Activated CD4-positive, alpha-beta T cell treated with anti-CD3 and anti-CD28 coated beads, Interleukin-2, amount 50 U/mL, for 4 hours (primary cell): ENCODE measurements at places on chromosomes 2 and 18.

DNA sequence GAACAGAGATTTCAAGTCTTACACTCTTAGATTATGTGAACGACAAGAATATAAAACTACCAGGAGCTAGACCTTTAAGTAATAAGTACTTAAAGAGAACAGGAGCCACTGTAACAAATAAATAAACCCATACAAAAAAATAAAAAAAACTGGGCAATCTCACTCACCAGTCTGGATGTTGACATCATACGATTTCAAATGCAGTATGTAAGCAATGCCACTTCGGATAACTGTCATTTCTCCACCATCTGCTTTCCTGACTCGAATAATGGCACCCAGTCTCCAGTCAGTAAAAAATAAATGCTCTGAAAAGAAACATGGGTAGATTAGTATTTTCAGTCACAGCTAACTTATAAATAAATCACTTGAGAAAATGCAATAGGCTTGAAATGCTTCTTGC, 115.1 kb downstream of the LRP2 start:
- no peak for DNase-seq

DNA sequence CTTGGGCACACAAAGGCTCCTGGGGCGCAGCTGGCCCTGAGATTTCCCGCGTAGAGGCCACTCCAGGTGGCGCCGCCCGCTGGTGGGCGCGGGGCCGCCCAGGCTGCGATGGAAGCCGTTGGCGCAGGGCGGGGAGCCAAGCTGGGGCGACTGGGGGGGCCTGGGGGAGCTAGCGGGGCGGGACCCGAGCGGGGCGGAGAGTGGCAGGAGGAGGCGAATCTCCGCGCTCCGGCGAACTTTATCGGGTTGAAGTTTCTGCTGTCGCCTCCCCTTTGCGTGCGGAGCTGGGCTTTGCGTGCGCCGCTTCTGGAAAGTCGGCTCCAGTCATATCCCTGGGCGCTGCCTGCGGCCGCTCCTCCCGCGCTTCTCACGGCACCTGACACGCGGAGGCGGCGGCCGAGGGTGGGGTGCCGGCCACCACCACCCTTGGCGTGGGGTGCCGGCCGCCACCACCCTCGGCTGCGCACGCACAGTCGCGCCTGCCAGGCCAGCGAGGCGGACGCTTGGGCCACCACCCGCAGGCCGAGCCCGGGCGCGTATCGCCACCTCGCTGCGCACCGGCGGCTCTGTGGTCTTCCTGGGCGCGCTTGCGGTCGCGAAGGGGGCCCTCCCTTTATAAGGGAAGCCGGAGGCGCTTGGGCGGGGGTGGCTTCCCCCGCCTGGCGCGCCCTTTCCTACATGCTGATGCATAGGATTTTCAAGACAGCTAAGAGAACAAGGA, 919 bp upstream of the CYP1B1 start:
- peak; percentile 6 for DNase-seq

GRCh38 chr2:127575185-127575765, 39.8 kb downstream of the MYO7B start:
- DNase-seq, result no peak

DNA sequence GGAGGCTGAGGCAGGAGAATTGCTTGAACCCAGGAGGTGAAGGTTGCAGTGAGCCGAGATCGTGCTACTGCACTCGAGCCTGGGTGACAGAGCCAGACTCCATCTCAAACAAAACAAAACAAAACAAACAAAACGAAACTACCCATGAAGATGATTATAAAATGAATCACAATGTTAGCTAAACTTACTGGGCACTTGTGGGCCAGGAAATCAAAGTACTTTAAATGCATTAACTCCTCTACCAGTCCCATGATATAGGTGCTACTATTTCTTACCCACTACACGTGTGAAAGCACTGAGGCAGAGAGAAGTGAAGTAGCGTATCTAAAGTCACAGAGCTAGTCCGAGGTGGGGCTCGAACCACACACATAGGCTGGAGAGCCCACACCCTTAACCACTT, 53.6 kb downstream of the POLE4 start:
- DNase-seq, result no peak

DNA sequence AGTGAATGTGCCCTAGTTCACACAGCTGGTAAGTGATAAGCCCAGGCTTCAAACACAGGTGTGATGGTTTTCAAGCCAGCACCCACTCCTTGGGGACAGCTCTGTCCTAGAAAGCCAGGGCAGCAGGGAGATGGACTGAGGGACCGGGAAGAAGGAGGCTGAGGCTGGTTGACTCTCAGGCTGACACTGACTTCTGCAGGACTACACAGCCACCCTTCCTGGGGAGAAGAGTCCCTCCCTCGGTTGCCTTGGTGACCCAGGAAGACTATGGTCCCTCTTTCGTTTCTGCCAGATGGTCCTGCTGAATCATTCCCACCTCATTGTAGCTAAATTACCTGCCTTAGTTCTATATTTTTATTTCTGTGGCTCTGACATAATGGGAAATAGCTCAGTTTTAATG, 11.3 kb upstream of the FSHR start:
- DNase-seq, result no peak

DNA sequence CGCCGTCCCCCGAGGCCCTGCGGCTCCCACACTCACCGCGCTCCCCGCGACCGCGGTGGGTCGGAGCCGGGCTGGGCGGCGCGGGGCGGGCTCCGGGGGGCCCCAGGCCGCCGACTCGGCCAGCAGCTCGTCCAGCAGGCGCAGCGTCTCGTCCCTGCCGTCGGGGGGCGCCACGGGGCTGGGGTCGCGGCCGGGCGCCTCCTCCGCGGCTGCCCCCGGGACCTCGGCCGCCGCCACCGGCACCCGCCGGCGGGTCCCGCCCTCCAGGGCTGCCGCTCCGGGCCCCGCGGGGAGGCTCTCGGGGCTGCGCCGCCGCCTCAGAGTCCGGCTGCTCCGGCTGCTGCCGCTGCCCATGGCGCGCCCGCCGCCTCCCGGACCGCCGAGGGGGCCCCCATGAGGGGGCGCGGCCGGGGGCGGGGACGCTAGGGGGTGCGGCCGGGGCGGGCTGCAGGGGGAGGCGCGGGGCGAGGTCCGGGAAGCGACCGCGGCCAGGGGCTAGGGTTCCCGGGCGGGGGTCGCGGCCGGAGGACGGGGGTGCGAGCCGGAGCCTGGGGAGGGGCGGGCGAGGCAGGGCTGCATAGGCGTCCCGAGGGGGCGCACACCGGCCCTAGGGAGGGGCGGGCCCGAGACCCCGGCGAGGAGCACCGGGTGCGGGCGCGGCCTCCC, at the start of gene CYS1:
Gene CYS1 (minus strand): TSS at position 542 of the 666 bp plus-strand sequence. CDS start 188 bp downstream, at position 354.
- DNase-seq, result no peak

DNA sequence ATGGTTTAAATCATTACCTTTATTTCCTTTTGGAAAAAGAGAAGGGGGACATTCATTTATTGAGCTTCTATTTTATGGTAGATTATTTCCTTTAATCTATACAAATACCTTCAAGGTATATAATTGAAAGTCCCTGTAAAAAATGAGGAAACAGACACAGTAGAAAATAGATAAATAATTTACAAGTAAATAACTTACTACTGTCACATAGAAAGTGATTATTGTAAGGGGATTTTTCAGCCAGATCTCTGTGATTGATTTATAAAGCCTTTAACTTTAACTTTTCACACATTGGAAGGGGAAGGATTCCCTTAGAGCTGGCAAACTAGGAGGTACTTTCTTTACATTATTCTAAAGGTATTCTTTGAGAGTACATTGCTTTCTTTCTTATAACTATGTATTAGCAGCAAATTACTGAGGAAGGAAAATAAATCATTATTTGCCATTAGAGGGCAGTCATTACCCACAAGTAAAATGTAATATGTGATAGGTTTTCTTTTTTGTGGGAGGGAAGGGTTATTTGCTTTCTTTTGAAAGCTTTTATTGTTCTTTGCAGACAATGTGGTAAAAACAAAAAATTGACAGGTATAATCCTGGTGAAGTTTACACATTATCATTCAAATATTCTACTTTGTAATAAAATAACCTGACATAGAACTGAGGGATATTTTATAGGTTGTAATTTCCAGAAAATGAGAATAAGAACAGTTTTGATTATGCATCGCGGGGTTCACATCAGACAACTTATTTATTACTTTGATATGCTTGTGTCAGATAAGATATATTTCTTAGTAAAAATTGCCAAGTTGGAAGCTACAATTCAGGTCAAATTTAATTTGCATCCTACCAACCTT, 24.8 kb upstream of the RPE start:
- no peak for DNase-seq
